Activated naive CD4-positive, alpha-beta T cell treated with anti-CD3 and anti-CD28 coated beads for 36 hours (primary cell): ENCODE measurements at places on chromosomes 13 and 19.

- no peak for DNase-seq
- peaks cover 21% of the 10 kb centered on the region for H3K4me1 ChIP-seq
- H3K4me3 ChIP-seq = no peak overlapping the region
Observed at GRCh38 chr13:28527629-28528028, 32.7 kb upstream of the FLT1 start.

DNA sequence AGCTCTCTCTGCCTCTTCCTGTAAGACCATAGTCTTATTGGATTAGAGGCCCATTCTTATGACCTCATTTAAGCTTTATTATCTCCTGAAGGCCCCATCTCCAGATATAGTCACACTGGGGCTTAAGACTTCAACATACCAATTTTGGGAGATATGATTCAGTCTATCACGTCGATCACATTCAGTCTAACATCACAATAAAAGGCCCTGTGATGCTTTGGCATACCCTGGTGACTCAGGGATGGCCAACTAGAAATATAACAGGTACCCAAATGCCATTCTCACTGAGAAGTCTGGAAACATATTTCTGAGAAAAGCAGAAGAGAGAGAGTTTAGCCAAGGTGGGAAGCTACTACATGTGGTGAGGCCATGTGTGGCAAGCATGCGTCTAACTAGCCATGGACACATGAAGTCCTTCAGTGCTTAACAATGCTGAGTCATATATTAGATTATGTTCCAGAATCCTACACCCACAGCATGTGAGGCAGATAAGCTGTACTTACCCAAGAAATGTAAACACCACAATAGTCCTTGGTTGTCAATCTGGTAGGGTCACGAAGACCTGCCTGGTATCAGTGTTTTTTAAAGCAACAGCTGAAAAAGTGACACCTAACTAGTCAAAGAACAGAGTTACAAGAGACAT, 485.1 kb downstream of the FOXO1 start:
- DNase-seq = no peak
- H3K27me3 ChIP-seq = no peaks in the 10 kb centered on the region
- H3K4me3 ChIP-seq = no peak overlapping the region
- H3K4me1 ChIP-seq = peaks cover 59% of the 10 kb centered on the region
- H3K36me3 ChIP-seq = no peaks in the 10 kb centered on the region

DNA sequence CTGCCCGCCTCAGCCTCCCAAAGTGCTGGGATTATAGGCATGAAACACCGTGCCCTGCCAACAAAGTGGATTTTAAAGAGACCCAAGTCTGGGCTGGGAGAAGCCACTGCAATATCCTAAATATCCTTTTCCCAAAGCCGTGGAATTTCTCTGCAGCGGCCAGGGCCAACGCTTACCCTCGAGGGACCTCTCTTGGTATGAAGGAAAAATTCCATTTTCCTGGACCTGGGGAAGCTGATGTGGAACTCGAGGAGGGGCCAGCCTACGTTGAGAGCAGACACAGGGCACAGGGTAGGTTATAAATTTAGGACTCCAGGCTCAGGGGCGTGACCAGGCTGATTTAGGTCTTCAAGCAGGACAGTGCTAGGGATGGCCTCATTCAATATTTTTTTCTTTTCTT, 17.7 kb upstream of the UPF1 start:
- no peaks in the 10 kb centered on the region for H3K36me3 ChIP-seq
- no peak overlapping the region for H3K4me3 ChIP-seq
- H3K27ac ChIP-seq = no peak overlapping the region
- peaks cover 3% of the 10 kb centered on the region for H3K4me1 ChIP-seq
- peaks cover 3% of the 10 kb centered on the region for H3K27me3 ChIP-seq
- no peak for DNase-seq

DNA sequence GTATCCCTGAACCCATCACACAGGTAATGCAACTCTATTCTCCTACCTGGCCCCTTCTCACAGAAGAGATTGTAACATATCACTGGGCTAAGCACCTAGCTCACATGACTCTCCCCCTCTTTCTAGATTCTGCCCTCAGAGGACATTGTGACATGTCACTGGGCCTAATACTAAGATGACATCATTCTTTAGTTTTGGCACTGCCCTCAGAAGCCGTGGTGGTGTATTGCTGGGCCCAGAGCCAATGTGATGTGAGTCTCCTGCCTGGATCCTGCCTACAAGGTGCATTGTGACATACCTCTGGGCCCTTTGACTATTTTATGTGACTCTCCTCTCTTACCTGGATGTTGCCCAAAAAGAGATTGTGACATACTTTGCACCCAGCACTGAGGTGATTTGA, 21.4 kb upstream of the ZNF730 start:
- H3K27me3 ChIP-seq = no peaks in the 10 kb centered on the region
- no peaks in the 10 kb centered on the region for H3K4me1 ChIP-seq
- peaks cover 7% of the 10 kb centered on the region for H3K36me3 ChIP-seq
- no peak overlapping the region for H3K27ac ChIP-seq
- no peak for DNase-seq

DNA sequence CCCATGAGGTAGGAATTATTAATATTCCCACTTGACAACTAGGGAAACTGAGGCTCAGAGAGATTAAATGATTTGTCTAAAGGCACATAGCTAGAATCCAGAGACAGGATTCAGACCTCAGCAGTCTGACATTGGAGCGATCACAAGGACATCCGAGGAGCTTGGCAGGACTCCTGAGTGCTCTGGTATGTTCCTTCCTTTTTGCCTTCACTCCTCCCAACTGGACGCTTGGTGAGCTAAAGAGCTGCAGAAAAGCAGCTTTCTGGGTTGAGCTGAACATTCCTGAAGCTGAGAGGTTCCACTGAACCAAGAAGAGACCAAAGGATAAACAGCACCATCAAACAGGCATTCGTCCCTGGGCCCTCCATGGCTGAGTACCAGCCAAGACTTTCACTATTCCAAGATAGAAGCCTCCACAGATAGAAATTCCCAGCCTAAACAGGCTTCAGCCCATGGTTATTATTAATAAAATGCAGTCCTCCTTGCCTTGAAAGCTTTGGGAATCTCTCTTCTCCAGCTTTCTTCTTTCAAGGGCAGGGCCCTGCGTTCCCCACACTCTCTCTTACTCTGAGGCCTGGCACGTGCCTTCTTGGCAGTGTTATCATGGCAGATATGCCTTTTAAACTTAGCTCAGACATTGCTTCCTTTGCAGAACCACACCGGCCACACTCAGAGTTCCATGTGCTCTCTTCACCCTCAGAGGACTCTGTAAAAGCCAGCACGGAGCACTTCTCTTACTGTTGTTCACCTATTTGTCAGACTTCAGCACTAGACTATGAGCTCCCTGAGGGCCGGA, 97.1 kb downstream of the CYSLTR2 start:
- H3K36me3 ChIP-seq = no peaks in the 10 kb centered on the region
- H3K4me3 ChIP-seq = no peak overlapping the region
- no peaks in the 10 kb centered on the region for H3K27me3 ChIP-seq
- peaks cover 12% of the 10 kb centered on the region for H3K4me1 ChIP-seq
- DNase-seq = no peak

DNA sequence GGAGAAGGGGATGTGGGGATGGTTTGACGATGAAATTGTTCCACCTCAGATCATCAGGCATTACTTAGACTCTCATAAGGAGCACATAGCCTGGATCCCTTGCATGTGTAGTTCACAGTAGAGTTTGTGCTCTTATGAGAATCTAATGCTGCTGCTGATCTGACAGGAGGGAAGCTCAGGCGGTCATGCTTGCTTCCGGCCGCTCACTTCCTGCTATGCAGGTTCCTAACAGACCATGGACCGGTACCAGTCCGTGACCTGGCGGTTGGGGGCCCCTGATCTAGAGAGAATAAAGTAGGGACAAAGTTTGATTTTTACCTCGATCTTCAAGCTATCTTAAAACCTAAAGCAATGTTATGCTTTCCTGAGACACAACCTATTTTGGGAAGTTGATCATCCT, 373.8 kb upstream of the ARGLU1 start:
- no peaks in the 10 kb centered on the region for H3K27me3 ChIP-seq
- no peaks in the 10 kb centered on the region for H3K4me1 ChIP-seq
- H3K36me3 ChIP-seq = no peaks in the 10 kb centered on the region

DNA sequence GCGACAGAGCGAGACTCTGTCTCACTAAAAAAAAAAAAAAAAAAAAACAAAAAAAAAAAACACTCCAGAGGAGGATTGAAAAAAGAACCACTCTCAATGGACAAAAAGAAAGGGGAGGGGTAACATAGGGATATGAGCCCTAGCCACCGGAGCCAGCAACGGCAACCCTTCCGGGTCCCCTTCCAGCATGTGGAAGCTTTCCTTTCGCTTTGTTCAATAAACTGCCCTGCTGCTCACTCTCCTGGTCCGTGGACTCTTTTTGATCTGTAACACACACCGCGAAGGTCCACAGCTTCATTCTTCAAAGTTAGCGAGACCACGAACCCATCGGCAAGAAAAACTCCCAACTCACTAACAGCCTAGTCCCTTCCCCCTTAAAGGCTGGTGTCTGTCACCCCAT, 1.0 kb upstream of the REX1BD start:
- H3K27ac ChIP-seq = no peak overlapping the region
- no peak overlapping the region for H3K4me3 ChIP-seq
- no peak for DNase-seq
- peaks cover 6% of the 10 kb centered on the region for H3K36me3 ChIP-seq
- peaks cover 25% of the 10 kb centered on the region for H3K4me1 ChIP-seq

- no peak overlapping the region for H3K4me3 ChIP-seq
- peak; percentile 58 for DNase-seq
- peaks cover 8% of the 10 kb centered on the region for H3K36me3 ChIP-seq
Observed at GRCh38 chr13:98839856-98840769, 87.6 kb upstream of the SLC15A1 start.

- H3K27ac ChIP-seq = no peak overlapping the region
- no peak for DNase-seq
- H3K4me3 ChIP-seq = no peak overlapping the region
- peaks cover 62% of the 10 kb centered on the region for H3K36me3 ChIP-seq
- H3K27me3 ChIP-seq = no peaks in the 10 kb centered on the region
Observed at GRCh38 chr19:57642396-57643046, 9.6 kb downstream of the ZNF211 start.

- H3K27ac ChIP-seq = no peak overlapping the region
- H3K4me3 ChIP-seq = no peak overlapping the region
- peaks cover 24% of the 10 kb centered on the region for H3K4me1 ChIP-seq
- H3K27me3 ChIP-seq = no peaks in the 10 kb centered on the region
- H3K36me3 ChIP-seq = no peaks in the 10 kb centered on the region
Observed at GRCh38 chr19:4071610-4072009, 4.9 kb upstream of the ZBTB7A start.

DNA sequence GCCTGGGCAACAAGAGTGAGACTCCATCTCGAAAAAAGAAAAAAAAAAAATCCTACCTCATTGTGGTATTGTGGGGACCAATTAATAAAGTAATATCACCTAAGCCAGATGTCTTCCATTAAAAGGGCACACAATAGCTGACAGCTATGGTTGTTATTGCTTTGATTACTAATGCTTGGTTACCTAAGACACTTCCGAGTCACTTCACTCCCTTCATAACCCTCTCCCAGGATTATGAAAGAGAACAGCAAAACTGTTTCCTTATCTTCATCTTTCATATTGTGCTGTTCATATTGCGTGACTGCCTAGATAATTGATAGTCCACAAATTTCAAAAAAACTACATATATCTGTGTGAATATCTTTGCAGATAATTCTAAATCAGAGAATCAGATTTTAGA, 10.3 kb upstream of the HSPH1 start:
- no peaks in the 10 kb centered on the region for H3K4me1 ChIP-seq
- no peak overlapping the region for H3K4me3 ChIP-seq
- H3K36me3 ChIP-seq = no peaks in the 10 kb centered on the region
- DNase-seq = no peak
- no peak overlapping the region for H3K27ac ChIP-seq
